ENCODE measurements at places on chromosomes 12 and 14. TPM values are rescaled to one million over a fixed set of nuclear protein-coding genes. Genes with fewer than 3 reads are reported as not detected.
A peak's percentile ranks its signal among the peaks of the same experiment; 100 is the strongest.

- no peak for DNase-seq
Measured at GRCh38 chr12:112728864-112729263, 62.7 kb upstream of the RPH3A start.

DNA sequence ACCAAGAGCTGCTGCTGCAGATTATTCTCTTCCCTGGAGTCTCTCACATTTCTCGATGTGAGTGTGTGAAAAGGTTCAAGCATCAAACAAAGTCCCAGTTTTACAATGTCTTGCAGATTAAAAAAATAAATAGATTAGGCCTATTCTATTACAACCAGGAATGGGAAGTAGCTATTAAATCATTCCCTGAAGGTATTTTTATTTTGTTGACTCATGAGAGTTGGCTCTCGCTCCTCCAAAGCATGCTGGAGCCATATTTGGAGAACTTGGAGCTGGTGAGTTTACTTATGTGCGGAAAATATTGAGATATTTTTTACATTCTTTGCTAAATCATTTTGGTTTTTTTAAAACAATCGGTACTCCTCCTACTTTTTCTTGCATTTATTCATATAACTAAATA, 572.3 kb downstream of the ETNK1 start:
- DNase-seq: no peak

- no peak for DNase-seq
Measured at GRCh38 chr12:121934309-121934664, 15.9 kb downstream of the CFAP251 start.

- peak; percentile 32 for DNase-seq
Measured at GRCh38 chr12:120903412-120904196, 554 bp downstream of the SPPL3 start.

DNA sequence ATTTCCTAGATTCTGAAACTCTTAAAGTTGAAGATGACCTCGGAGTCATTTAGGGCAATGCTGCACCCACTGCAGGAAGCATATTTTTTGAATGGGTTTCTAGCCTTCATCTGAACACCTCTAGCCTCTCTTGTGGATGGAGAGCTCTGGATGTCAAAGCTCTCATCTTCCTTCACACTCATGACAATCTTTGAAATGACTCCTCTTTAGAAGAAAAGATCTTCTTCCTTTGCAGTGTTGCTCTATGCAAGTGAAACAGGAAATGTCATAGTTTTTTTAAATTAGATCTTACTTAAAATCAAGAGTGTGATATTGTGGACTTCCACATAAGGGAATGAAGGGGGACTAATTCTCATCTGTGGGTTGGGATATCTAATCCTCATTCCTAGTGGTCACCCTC, 86.3 kb upstream of the GRIP1 start:
- DNase-seq: no peak

DNA sequence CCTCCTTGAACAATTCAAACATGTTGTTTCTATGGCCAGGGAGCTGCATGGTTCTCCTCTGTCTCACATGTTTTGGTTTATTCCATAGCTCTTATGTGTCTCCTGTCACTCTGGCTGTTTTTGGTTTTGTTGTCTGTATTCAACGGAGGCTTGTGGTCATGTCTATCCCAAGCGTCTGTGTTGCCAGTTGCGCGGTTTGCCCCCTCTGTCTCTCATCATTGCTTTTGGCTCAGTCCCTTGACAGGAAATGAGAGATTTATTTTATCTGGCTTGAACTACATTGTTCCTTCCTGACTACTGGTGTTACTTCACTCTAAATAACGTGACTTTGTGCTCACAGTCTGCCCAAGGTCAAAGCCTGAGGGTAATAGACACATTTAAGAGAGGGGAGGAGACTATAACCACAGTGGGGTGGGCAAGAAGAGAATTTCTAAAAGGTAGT, 96.4 kb upstream of the SOX5 start:
- no peak for DNase-seq

DNA sequence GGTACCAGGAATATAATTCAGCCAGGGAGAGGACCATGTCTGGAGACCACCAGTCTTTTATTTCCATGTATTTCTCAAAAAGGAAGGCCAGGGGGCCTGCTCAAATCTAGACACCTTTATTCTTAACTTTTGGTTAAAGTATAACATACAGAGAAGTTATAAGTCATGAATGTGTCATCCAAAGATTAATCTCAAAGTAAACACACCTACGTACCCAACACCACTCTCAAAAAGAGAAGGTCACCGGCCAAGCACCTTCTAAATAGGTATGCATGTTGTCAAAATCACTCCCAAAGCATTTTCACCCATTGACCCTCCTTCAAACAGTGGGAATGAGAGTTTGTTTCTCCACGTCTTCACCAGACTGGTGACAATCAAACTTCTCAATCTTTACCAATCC, 60.0 kb upstream of the FZD10 start:
- no peak for DNase-seq

DNA sequence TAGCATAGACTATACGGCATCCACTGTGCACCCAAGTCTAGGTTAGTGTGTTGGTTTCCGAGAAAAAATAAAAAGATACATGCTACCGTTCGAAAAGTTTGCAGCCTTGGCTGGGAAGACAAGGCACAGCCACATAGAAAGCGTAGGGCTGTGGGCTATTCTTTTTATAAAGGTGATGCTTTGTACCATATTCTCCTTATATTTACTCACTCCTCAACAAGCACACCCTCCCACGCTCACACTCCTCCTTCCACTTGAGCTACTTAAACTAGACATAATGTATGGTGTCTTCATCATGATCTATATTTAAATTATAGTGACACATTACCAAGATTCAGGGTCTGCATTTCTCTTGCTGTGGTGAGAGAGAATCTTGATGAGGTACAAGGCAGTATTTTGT, 1416.5 kb downstream of the AACS start:
- no peak for DNase-seq

GRCh38 chr14:92154283-92154942, 32.6 kb downstream of the CPSF2 start:
- DNase-seq: no peak

DNA sequence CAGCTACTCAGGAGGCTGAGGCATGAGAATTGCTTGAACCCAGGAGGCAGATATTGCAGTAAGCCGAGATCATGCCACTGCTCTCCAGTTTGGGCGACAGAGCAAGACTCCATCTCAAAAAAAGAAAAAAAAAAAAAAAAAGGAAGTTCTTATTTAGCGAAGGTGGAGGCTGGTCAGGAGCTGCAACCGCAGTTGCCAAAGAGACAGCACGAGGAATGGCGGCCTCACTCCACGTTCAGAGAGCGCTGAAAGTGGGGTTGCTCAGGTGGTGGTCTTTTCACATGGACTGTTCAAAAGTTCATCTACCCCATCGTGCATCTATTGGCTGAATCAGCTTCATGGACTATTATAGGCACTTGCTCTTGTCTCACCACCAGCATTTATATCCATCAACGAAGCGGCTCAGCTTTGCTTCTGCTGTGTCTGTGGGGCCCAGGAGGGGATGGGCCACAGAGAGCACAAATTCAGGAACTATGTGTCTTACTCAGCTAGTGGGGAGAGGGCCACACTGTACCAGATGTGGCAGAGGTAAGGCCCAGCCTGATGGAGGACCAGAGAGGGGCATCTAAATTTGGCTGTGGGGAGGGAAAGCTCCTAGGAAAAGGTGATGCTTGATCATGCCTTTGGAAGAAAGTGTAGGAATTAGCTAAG, 27.3 kb downstream of the SLC25A47 start:
- DNase-seq: no peak

- DNase-seq: no peak
Measured at GRCh38 chr14:75268633-75269550, 9.7 kb upstream of the FOS start.

DNA sequence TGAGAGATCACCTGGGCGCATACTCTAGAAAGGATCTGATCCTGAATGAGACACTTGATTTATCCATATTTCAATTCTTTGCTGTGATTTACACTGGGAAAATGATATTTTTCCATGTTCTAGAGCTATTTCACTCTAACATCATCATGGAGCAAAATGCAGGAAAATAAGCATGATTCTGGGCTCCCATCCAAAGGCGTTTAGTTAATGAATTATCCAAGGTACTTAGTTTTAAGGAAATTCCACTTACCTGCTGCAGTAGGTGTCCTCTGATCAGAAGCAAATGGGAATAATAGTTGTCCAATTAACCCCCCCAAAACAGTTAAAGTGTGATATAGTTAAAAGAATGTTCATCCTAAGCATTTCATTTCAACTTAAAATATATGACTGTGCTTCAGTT, 204.5 kb upstream of the PRKD1 start:
- no peak for DNase-seq

Gene ARHGAP9
- total RNA-seq: 85.6 TPM

Gene GALNT6
- total RNA-seq: 10.4 TPM

- DNase-seq: no peak
Measured at GRCh38 chr12:33531261-33531660, 91.6 kb upstream of the SYT10 start.

Gene ZC2HC1C
- 1.9 TPM for total RNA-seq

GRCh38 chr14:63656194-63656593, 14.5 kb upstream of the WDR89 start:
- DNase-seq: no peak

DNA sequence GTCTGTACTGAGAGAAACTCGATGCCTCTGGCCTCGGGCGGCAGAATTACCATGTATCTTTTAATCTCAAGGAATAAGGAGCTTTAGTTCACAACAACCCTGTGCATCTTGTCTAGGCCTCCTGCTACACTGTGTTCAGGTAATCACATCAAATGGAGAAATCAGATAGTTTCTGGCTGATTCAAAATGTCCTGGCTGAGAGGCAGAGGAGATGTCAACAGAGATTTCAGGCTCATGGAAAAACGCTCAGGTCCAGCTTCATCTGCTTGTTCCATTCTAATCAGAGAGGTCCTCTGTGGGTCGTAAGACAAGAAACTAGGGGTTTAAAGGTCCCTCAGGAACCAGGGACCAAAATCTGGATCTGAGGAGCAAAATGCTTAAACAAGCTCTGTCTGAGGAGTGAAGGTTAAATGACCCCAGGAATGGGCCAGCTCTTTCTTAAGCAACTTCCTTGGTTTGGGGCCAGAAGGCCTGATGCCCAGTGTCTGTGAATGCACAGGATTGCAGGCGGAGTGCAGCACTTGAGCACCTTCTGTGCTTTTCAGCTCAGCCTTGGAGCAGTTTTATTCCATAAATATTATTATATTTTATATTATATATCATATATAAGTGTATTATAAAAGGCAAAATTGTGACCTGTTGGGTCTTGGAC, 170.2 kb upstream of the PRICKLE1 start:
- no peak for DNase-seq

DNA sequence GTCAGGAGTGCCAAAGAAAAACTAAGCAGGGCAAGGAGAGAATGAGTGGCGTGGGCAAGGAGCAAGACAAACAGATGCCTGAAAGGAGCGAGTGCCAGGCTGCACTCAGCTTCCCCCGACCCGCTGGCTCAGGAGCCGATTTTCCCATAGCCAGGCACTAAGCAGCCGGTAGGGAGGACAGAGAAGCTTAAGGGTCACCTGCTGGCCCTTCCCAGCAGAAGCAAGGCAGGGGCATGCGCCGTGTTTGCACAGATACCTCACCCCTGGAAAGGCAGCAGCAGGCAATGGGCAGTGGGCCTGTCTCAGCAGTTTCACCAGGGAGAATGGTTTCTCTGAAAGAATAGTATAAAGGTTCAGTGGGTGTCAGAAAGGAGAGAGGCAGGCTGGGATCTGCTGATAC, 104.9 kb upstream of the FKBP4 start:
- DNase-seq: no peak

DNA sequence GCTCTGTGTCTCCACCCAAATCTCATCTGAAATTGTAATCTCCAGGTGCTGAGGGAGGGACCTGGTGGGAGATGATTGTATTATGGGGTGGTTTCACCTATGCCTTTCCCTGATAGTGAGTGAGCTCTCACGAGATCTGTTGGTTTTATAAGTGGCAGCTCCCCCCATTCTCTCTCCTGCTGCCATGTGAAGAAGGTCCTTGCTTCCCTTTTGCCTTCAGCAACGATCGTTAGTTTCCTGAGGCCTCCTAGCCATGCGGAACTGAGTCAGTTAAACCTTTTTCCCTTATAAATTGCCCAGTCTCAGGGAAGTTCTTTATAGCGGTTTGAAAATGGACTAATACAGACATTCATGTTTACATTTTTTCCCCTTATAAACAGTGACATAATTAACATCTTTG, 36.1 kb downstream of the PELI2 start:
- DNase-seq: no peak

Gene VDR
- 5.8 TPM for total RNA-seq

DNA sequence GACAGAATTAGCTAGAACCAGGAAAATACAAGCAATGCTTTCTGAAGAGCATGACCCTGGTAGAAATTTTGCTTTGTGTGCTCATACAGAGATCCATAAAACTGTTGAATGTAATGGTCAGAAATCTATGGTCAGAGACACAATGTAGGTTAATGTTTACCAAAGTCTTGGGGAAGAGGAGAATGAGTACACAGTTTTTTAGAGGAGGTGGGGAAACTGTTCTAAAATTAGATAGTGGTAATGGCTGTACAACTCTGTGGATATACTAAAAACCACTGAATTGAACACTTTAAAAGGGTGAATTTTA, 109.5 kb upstream of the ARHGAP5 start:
- DNase-seq: no peak

- DNase-seq: no peak
Measured at GRCh38 chr12:4084573-4084972, 189.0 kb upstream of the CCND2 start.

DNA sequence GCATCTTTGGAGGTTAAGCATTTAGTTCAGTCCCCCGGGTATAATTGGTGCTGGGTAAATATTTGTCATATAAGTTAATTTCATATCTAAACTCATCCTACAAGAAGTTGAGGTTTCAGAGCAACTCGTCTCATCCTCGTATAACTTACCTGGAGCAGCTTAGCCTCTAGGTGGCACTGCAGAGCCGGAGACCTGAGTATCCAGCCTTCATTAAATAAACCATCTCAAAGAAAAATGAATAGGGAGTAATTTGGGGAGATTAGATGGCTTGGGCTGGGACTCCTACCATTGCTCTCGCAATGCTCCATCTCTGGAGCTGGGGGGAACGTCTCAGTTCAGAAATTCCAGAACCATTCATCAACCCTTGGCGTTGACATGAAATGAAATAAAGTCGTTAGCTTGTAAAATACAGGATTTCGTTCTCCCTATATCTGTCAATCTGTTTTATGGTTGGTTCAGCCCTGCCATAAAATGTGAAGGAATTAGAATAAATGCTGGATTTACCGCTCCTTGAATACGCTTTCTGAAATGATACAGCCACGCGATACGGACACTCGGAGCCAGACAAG, 122.9 kb upstream of the TMEM132D start:
- no peak for DNase-seq
